ENCODE measurements at places on chromosomes 5 and 9.

- DNase-seq, result no peak
Measured at GRCh38 chr5:125463466-125464092, 717.1 kb upstream of the ZNF608 start.

DNA sequence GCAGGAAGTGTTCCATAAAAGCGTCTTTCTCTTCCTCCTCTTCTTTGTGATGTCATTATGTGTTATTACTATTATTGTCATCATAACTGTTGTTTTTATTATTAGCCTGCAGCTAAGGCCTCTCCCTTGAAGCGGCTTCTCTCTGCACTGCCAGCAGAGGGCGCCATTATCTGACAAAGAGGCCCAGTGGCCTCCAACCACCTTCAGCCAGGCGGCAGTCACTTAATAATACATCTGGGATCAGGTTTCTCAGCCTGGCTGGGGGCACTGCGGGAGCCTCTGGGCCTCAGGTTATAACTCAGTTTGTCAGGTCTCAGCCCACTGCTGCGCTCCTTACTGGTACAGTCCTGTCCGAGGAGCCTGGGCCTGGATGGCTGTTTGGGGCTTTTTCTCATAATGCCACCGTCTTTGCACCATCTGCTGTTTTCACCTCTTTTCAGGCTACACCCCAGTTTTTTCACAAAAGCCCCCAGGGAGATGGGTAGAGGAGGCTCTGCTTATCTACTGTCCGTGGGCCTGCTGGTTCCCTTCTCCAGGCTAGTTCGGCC is 281.9 kb downstream of the NSG2 start:
- DNase-seq, result peak; percentile 73

DNA sequence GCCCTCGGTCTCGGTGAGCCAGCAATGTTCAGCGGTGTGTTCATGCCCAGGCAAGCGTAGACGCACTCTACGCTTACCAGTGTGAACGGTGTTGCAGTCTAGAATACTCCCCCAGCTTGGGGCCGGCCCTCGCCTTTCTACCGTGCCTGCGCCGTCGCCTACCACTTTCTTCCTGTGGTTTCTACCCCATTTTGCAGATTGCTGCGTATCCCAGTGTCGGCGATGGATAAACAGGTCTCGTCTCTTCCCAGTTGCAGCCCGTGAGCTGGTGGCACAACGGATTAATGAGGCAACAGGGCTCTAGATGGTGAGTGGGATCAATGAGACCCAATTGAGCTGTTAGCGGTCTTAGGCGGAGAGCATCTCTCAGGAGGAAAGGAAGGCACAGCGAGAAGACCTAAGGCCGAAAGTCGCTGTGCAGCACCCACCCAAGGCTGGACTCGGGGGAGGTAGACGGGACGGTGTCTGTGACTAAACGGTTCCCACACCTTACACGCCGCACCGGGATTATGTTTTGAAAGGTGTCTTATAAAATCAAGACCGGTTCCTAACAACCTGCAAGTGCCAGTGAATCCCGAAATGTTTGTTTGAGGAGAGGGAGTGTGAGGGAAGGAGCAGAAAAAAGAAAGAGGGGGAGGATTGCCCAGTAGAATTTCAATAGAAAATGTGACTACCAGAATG is 5.8 kb downstream of the OTP start:
- DNase-seq, result no peak

GRCh38 chr5:133114166-133114932 is 62.5 kb downstream of the HSPA4 start:
- no peak for DNase-seq

DNA sequence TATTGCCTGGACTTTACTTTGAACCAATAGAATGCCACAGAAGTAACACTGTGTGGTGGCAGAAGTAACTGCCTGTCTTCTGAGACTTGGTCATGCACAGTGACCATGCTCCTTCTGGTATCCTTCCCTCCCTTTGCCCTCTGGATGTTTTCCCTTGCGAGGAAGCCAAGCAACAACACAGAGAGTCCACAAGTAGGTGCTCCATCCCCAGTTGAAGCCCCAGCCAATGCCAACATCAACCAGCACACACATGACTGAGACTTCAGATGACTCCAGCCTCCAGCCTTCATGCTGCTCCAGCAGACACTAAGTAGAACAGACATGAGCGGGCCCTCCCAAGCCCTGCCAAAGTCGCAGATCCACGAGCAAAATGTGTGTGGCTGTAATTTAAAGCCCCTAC is 129.6 kb downstream of the EPB41L4A start:
- no peak for DNase-seq

DNA sequence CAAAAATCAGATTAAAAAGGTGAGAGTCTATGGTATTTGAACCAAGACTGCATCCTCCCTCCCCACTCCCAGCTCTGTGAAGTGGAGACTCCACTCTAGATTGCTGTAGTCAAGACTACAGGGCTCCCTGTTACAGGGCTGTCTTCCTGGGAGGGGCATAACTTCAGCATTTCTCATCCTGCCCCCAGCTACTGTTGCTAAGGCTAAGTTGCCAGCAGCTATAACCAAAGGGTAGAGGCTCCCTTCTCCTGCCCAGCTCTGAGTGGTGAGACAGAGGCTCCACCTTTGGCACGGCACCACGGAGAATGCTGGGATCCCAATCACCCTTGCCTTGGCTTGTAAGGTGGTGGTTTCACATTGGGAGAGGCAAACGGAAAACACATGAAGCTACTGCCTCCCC is 39.2 kb upstream of the GCNT4 start:
- DNase-seq, result no peak

Measured in stimulated activated CD4-positive, alpha-beta T cell treated with anti-CD3 and anti-CD28 coated beads, Interleukin-15, amount 100 ng/mL, for 24 hours (primary cell).